NCI-H2171 (cell line): ENCODE measurements at places on chromosomes 2 and 18.

GRCh38 chr2:217614498-217614897 is 388.3 kb downstream of the TNS1 start:
- no peak for DNase-seq

- no peak for DNase-seq
Measured at GRCh38 chr2:88765154-88765888, 73.8 kb downstream of the RPIA start.

DNA sequence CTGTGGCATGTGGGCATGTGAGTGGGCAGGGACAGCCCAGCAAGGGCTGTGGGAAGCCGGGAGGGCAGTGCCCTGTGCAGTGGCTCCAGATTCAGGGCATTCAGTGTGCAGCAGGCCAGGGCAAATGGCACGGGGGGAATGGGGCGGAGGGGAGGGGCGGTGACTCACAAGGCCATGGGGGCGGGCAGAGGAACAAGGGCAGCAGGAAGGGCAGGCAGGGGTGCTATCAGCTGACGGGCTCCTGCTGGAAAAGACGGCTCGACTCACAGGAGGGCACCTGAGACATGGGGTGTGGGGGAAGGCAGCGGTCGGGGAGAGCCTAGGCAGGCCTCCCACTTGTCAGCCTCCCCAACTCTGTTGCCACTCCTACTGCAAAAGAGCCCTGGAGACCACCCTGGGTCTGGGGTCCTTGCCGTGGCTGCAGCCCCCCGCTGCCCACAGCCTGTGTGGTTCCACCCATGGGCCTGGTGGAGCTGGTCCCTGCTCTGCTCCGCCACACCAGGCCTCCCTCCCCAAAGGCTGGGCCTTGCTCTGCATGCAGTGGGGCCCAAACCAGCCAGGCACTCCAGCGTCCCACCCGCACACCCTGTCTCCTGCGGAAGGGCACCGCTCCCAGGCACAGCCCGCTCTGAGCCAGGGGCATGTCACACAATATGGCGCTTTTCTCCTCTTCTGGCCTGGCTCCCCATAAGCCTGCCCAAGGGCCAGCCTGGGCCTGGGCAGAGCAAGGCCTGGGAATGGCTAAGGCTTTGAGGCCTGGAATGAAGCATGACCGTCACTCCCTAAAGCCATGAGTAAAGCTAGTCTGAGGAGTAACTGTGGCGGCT is 25.9 kb downstream of the HS6ST1 start:
- no peak for DNase-seq

DNA sequence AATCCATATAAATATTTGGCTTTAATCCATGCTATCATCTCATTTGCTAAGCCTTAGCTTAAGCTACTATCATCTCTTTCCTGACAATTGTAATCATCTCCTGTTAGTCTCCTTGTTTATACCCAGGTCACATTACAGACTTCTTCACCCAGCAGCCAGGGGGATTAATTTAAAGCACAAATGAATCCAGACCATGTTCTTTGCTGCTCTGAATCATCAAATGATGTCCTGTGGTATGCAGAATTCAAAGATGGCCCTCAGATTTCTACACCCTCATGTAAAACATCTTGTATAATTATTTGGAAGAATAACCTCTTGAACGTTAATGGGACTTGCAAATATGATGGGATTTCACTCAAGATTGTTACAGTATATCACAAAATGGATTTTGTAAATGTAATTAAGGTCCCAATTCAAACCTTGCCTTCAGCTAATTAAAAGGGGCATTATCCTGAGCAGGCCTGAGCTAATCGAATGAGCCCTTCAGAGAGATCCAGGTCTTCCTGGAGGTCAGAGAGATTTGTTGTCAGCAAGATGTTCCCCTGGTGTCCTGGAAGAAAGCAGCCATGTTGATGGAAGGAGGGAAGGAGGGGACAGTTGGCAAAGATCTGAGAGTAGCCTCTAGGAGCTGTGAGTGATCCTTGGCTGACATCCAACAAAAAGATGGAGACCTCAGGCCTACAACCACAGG is 241.1 kb upstream of the MMADHC start:
- no peak for DNase-seq

DNA sequence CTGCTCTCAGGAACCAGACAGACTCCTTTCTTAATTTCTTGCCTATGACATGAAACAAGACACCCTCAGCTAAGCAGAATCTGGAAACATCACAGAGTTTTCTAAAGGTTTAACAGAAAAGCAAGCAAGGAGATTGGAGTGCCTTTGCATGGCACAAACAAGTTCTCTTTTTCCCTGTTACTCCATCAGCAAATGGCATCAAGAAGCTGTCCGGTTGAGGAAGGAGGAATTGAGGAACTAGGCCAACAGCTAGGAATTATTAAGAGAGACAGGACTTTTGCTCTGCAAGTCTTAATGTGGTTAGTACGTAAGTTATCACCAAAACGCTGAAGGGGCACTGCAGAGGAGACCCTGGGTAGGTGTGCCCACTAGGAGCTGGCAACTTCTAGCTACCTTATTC is 53.2 kb downstream of the NEB start:
- no peak for DNase-seq

- no peak for DNase-seq
Measured at GRCh38 chr2:62116983-62117382, 78.9 kb upstream of the B3GNT2 start.

- no peak for DNase-seq
Measured at GRCh38 chr2:20164734-20165478, 60.0 kb downstream of the SDC1 start.

- no peak for DNase-seq
Measured at GRCh38 chr2:99918389-99918788, 224.0 kb downstream of the AFF3 start.
